Activated CD4-positive, CD25-positive, alpha-beta regulatory T cell treated with anti-CD3 and anti-CD28 coated beads, Interleukin-2, amount 50 U/mL, for 16 hours (primary cell): ENCODE measurements at places on chromosomes 12 and 14.
A peak's percentile ranks its signal among the peaks of the same experiment; 100 is the strongest.

- peak; percentile 31 for DNase-seq
Observed at GRCh38 chr14:77124345-77125280, 17.0 kb downstream of the ZDHHC22 start.

DNA sequence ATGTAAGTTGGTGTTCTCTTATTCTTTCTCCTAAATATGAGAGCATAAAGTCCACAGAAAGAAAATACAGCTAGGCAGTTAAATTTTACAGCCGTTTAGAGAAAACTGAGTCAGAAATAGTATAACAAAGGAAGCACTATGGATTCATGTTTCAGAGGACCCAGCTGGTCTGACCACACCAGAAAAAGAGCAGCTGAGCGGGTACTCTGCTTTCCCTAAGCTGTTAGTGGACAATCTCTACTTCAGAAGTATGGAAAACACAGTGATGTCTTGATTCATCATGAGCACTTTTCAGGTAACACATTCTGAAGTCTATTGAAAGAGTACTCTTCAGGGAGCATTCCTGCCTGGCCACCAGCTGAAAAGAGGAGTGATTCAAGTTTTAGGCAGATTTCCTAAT lies 12.4 kb downstream of the PPM1H start:
- no peak for DNase-seq

GRCh38 chr12:83016991-83017390 lies 330.3 kb downstream of the TMTC2 start:
- no peak for DNase-seq

GRCh38 chr12:102408487-102409297 lies 71.7 kb downstream of the IGF1 start:
- no peak for DNase-seq

GRCh38 chr14:91466192-91466591 lies 43.9 kb downstream of the PPP4R3A start:
- DNase-seq: no peak

- DNase-seq: no peak
Observed at GRCh38 chr12:66594688-66595087, 84.2 kb downstream of the GRIP1 start.
